ENCODE measurements at places on chromosomes 11 and 22.
A peak's percentile ranks its signal among the peaks of the same experiment; 100 is the strongest.

DNA sequence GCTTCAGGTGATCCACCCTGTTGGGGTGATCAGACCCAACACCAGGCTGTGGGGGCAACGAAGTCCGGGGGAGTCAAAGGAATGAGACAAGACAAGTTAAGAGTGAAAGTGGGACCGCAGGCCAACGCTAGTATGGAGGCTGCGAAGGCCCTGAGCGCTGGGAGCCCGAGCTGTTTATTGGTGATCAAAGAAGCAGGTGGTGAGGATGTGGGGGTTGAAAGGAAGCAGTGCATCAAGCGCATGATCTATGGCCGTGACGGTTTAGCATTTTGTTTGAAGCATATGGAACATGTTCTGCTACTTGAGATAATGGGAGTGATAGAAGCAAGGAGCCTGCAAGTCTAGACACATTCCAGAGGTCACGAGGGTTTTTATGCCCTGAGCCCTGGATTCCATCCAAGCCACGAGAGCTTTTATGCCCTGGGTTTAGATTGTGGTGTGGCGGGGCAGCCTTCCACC lies 49.5 kb downstream of the MCHR1 start:
- DNase-seq: peak; percentile 21

DNA sequence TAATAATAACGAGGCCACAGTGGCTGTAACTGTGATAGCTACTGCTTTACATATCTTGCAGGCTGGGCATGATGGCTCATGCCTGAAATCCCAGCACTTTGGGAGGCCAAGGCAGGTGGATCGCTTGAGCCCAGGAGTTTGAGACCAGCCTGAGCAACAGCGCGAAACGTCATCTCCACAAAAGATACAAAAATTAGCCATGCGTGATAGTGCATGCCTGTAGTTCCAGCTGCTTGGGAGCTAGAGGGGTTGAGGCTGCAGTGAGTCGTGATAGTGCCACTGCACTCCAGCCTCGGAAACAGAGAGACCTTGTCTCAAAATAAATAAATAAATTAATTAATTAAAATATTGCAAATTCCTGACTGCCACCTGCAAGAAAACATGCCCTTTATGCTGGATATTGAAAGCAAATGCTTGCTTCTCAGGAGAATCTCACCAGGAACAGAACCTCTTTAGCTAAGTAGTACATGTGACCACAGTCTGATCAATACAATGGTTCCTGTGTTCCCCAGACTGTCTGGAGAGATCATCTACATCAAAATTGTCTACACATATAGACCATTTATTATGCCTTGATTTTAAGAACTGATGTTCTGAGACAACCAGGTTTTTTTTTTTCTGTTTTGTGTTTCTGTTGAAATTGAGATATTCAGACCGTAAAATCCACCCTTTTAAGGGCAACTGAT lies 6.3 kb downstream of the ZBTB3 start:
- DNase-seq: no peak

DNA sequence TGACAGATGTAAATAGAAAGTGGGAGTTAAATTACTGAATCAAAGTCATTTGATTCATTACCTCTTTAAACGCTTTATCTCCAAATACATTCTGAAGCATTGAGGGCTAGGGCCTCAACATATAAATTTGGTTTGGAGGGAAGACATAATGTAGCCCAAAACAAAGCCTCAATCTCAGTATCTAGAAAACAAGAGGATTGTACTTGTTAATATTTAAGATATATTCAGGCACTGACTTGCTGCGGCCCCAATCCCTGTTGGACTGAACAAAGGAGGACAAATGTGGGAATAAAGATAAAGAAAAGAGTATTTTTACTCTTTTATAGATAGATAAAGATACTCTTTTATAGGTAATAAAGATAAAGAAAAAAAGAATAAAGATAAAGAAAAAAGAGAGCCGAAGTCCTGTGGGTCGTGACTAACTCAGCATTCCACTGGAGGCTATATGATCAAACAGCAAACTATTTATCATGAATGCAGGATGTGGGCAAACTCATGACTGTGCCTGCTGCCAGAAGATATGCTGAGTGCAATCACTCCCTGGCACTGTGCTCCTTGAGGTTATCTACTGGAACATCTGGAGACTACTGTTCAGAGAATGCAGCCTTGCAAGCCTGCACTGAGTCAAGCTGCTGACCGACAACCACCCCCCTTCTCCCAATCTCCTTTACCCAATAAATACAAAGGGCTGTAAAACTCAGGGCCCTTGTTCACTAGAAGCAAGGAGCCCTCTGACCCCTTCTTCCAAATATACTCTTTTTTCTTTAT lies 6.9 kb downstream of the OR10V1 start:
- no peak for DNase-seq

- no peak for DNase-seq
Measured at GRCh38 chr11:126748100-126748791, 252.3 kb downstream of the KIRREL3 start.

DNA sequence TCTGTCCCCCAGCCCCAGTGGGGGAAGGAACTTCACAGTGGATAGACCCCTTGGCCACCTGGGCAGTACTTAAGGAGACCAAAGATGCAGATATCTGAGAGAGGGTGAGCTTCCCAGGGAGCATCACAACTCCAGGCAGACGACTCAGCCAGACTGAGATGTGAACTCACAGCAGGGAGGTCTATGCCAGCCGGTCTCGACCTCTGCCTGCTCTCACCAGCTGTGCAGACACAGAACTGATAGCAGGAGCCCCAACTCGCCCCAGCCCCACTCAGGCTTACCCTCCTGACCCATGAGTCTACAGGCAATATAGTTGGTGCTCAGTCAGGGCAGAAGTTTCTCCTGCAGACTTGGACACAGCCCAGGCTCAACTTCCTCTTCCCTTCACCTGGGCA lies 29.7 kb upstream of the ACCSL start:
- no peak for DNase-seq

GRCh38 chr11:12274056-12274455 lies 103.3 kb upstream of the PARVA start:
- DNase-seq: no peak

DNA sequence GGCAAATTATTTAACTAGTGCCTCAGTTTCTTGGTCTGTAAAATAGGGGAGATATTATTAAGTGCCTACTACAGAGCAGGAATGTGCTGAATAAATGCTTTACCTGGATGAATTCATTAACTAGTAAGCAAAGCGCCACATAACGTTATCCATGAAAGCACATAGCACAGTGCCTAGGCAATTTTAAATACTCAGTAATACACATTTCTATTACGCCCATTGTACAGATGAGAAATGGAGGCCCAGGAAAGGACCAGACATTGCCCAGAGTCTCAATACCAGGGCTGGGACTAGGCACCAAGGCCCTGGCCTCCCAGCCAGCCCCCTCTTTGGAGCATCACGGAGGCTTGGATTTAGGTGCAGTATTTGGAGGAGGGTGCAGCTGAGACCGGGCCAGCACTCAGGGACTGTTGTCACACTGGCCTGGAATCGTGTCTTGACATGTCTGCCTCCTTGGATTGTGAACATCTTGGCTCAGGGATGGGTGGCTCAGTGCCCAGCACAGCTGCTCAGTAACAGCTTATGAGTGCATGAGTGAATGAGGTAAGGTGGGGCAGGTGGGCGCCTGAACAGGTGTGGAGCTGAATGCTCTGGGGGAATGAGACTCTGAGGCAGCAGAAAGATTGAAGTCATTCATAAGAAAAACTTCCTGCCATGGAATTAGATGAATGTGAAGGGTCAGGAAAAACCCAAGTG lies 42.1 kb upstream of the TPBGL start:
- no peak for DNase-seq

DNA sequence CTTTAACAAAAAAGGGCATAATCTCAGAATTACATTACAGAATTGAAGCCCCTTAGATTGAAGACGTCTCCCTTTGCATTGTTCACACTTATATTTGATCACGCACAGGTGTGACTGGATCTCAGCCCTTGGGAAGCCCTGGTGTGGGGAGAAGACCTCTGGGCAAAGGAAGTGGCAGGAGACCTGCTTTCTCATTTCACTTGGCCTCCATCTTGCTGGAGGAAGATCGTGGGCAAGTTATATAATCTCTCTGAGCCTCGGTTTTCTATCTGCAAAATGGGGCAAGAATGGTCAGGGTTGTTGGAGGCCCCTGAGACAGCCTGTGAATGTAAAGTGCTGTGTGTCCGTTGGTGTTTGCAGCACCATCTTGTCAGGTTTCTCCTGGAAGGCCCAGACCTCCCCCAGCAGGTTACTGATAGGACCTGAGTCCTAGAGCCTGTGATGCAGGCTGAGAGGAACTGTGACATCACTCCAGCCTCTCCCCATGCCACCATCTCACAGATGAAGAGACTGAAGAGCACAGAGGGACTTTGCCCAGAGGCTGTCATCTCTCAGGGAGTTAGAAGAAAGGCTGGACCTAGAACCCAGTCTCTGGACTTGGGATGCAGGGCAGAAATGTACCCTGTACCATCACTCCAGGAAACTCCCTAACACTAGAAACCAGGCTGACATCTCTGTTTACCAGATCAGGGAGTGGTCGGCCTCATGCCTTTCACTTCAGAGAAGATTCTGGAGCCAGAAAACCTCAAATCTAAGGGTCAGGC lies 1.1 kb upstream of the APOA1 start:
- DNase-seq: no peak

GRCh38 chr22:45227645-45228400 lies 12.9 kb downstream of the KIAA0930 start:
- no peak for DNase-seq

- no peak for DNase-seq
Measured at GRCh38 chr22:16838073-16838472, 12.9 kb upstream of the XKR3 start.

DNA sequence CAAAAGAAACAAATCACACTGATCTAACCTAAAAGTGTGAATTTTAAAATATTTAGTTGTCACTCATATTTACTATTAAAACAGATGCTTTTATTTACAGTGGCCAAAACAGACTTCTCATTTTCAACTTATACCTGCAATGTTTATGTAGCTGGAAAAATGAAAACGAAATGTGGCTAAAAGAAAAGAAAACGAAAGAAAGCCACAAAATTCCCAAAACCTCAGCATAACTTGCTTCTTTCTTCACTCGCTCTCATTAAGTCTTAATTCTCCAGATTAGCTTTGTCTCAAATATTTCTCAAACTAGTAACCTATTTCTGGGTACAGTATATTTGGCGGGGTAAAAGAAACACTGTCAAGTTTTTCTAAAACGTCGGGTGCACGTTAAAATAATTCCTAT lies 693 bp downstream of the CSTF3 start:
- no peak for DNase-seq

DNA sequence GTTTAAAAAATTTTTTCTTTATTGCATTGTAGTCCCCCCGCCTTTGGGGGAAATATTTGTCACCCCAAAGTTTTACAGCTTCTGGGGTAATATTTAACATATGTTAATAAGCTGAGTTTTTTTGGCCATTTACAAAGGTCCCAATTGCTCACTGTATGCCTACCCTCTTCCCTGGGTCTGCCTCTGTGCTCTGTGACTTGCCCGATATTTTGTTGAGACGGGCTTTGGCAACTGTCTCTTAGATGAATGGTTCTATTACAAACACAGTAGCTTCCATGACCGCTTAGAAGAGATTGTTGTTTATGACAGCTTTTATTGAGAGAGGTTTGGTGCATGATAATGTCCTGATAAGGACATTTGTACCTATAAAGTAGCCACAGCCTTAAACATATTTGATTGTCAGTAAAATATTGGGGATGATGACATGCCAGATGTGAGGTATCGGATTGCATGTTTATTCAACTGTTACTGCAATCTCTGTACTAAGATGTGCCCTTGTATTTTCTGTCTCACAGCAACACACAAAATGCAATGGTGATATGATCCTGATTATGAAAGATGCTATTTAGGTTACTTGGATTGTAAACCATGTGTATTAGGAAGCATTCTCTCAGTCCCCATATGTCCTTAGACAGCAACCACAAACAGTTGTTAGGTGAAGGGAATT lies 103.1 kb downstream of the TEAD1 start:
- no peak for DNase-seq

DNA sequence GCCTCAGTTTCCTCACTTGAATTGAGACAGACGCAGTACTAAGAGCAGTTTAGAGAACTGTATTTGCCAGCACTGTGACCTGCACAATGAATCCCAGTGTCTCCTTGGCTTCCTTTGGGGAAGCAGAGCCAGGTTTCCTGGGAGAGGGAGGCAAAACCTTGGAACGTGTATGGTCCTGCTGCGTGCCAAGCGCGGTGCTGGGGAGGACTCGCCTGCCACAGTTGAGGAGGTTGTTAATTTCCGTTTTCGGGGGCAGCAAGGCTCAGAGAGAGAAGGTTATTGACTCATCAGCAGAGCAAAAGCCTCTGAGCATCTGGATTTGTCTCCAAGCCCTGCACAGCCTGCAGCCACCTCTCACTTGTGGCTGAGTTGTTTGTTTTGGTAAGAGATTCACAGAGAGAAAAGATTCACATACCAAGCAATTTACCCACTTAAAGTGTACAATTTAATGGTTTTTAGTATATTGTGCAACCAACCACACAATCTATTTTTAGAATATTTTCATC lies 10.8 kb downstream of the SYT12 start:
- no peak for DNase-seq

- no peak for DNase-seq
Measured at GRCh38 chr11:102753267-102753666, 27.2 kb downstream of the MMP10 start.

GRCh38 chr22:19446603-19447329 lies 745 bp downstream of the C22orf39 start:
- no peak for DNase-seq

DNA sequence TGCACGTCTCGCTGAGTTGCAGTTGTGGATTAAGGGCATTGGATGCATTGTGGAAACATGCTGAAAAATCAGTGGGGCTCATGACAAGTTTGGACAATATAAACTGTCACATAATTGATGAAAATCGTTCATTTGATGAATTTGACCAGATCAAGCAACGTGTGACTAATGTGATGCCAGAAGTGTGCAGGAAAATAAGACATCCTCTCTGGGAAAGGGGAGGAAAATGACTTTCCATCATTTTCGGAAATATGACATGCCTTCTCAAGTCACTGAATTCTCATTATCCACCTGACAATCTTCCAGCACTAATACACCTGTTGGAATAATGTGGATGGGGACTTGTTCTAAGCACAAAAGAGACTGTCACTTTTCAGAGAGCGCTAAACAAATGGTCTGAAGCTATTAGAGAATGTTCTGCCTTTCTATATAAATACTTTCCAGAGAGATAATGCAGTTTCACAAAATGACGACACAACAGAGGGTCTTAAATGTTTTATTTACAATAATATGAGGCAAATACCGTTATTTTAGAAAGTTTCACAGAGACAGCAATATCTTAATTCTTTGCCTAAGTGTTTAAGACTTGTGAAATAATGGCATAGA lies 1741.9 kb upstream of the RAG2 start:
- no peak for DNase-seq
